ENCODE measurements at places on chromosomes 1 and 21.

DNA sequence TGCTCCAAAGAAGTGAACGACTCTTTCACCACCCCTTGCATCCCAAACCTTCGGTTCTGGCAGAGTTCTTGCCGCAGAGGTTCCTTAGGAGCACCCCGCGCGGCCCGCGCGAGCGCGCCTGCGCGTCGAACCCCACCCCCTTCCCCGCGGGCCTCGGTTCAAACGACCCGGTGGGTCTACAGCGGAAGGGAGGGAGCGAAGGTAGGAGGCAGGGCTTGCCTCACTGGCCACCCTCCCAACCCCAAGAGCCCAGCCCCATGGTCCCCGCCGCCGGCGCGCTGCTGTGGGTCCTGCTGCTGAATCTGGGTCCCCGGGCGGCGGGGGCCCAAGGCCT is at the start of gene C1orf56:
TSS of gene C1orf56 (plus strand) at position 161 of the 334 bp plus-strand sequence. CDS start at position 258, 97 bp downstream.
- peak; percentile 50 for DNase-seq

- DNase-seq, result no peak
These were observed 174.2 kb upstream of the CHODL start for GRCh38 chr21:18070392-18070791.

DNA sequence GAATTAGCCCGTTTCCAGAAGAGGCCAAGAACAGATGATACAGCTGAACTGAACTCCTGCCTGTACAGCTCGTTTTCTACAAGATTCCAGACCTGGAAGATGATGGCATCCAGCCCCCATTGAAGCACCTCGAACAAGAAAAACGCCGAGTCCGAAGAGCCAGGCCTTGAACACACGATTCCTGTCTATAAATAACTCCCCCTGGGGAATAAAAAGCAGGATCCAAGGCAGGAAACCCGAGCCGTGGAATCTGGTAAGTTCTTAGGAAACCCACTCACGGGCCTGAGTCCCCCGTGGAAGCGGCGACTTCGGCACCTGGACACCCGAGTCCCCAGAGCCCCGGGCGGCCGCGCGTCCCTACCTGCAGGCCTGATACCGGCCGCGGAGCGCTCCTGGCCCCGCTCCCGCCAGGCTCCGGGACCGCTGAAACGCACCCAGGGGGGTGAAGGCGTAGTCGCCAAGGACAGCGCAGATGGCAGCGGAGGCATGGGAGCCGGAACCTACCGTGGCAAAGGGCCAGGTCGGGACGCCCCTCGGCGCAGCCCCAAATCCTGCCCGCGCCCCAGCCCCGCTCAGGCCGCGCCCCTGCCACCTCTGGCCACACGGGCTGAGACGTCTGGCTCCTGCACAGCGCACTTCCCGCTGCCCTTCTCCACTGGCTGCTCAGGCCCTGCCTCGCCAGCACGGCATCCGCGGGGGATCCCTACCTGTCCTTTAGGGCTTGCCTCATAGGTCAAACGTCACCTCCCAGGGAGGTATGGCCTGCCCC is 14.0 kb upstream of the HLCS start:
- DNase-seq, result no peak

GRCh38 chr1:206930210-206930798 is 8.6 kb upstream of the FCMR start:
- DNase-seq, result no peak

DNA sequence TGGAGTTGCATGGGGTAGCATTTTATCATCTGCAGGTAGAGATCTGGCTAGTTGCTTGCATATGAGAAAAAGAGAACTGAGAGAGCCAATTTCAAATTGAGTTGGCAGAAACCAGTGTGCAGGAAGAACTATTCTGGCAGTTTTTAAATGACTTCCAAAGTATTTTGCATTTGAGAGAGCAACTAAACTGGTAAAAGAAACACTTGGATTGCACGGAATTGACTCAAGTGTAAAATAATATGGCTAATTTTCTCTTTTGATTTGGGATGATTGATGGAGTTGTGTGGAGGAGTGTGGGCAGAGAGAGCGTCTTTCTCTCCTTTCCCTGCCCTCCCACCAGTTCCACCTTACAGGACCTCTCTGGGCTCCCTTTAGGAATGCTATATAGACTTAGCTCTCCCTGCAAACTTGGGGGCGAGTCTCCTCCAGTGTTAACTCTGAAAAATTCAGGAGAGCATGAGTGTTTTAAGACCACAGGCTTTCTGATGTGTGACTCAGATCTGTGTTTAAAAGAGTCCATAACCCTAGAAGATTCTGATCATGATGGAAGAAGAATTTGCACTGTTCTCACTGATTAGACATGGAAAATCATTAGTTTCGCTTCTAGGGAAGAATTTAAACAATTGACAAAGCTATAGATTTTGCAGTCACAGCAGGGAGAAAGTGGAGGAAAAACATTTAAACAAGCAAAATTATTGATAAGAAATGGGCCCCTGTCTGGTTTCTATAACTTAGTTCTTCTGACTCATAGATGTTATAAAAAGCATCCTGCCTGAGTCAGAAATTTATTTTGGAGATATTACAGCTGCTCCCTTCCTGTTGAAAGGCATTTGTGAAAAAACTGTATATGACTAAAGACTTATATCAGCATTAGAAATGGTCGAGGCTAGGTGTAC is 24.9 kb upstream of the CTBS start:
- no peak for DNase-seq

DNA sequence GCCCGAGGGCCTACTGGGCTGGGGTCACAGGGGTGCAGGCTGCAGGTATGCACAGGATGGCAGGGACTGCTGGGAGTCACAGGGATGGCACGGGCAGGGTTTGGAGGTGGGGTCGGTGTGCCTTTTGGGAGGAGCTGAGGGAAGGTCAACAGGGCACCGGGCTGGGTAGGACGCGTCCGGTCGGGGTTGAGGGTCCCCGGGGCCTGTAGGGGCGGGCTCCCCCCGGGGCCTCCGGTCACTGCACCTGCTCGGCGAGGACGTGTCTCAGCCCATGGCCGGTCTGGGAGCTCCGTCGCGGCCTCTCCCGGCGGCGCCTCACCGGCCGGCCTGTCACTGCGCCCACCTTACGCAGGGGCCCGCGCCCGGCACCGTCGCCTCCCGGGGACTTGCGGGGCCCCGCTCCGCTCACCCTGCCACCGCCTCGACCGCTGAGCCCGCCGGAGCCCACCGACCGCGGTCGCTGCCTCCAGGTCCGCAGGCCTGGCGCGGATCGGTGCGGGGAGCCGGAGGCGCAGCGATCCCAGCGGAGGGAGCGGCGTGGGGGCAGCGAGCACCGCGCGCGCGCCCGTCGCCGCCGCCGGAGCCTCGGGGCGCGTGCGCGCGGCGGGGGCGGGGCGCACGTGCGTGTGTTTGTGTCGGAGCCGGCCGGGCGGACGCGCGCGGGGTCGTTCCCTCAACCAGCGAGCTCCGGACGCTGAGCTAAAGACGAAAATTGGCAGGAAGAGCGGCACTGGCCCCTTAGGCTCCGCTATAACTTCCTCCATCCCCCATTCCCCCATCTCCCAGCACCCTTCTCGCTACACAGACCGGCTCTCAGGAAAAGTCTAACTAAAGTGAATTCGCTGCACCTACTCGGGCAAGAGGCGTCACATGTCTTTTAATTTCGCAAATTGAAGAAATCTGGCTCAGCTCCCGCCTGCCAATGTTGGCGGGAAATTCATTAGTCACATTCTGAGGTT is at the start of gene AMIGO1:
TSS of gene AMIGO1 (minus strand) at position 552 of the 959 bp plus-strand sequence. CDS start 815 bp downstream, outside the sequence.
- DNase-seq, result peak; percentile 40

GRCh38 chr21:45949928-45950739 is 31.4 kb upstream of the COL6A1 start:
- DNase-seq, result no peak

- DNase-seq, result peak; percentile 54
These were observed 676 bp upstream of the PIAS3 start for GRCh38 chr1:145859491-145860023.

DNA sequence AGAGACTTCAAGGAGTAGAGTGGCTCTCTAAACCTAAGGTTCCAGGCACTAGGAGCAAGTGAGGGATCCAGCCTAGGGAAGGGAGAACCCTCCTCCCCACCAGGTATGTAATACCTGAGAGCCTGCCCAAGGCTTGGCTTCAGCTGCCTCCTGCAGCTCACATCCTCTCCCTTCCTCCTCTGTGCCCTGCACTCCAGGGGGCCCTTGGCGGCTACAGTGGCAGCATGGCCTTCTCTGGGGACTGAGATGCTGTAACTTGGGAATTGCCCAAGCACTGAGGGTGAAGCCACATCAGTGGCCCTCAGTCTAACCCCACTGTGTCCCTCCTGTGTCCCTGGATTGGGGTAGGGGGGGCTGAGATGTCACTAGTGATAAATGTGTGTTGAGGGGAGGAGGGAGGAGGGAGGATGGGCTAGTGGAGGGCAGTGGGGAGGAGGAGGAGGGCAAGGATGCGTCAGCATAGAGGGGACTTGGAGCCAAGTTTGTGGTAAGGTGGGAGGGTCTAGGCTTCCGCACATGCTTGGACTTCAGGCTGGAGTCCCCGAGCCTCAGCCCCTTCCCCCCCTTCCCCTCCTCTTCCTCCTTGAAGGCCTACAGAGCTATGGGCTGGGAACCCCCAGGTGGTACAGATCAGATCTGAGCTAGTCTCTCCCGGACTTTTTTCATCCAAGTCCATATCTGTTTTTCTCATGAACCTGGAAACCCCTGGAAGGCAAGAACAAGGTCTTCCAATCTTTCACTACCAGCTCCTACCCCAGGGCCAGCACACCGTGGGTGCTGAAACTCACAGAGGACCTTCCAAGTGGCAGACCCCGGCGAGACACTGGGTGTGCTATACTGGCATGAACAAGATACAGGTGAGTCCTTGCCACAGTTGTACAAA is 17.5 kb downstream of the COL9A2 start:
- DNase-seq, result no peak

GRCh38 chr1:235652364-235652763 is 2.8 kb upstream of the GNG4 start:
- DNase-seq, result no peak

- DNase-seq, result no peak
These were observed 6.4 kb downstream of the GFI1 start for GRCh38 chr1:92480200-92480812.

DNA sequence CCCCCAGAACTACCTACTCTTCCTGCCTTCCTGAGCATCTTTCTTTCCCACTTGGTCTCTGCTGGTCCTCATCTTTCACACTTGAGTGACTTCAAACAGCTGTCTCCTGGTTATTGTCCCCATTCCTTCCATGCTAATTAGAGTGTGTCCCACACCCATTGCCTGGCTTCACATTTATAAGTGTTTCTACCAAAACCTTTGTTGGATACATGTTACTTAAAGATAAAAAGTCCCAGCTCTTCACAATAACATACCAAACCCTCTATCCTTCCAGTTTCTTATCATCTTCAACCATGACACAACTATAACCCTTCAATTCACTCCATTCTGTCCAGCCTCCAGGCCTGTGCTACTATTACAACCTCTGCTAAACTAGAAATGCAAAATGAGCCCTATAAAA is 41.0 kb downstream of the VCAM1 start:
- DNase-seq, result no peak

- DNase-seq, result no peak
These were observed 387.4 kb upstream of the NFIA start for GRCh38 chr1:60694980-60695379.

- no peak for DNase-seq
These were observed 20.6 kb upstream of the ATF3 start for GRCh38 chr1:212587888-212588510.

DNA sequence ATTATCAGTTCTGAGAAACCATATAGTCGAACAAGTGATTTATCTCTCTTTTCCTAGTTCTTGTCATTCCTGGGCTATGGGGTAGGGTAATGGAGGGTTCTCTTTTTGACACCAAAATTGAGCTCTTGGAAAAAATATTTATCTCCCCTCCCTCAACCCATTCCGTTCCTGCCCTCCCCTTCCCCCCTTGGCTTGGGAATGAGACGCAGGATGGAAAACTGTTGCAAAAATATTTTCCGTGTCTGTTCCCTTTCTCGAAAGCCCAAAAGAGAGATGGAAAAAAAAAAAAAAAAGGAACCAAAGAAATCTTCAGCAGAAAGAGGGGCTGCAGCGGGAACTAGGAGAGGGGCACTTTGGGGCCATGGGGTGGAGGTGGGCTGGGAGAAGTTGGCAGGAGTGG is 766 bp downstream of the ATP2B4 start:
- DNase-seq, result no peak

DNA sequence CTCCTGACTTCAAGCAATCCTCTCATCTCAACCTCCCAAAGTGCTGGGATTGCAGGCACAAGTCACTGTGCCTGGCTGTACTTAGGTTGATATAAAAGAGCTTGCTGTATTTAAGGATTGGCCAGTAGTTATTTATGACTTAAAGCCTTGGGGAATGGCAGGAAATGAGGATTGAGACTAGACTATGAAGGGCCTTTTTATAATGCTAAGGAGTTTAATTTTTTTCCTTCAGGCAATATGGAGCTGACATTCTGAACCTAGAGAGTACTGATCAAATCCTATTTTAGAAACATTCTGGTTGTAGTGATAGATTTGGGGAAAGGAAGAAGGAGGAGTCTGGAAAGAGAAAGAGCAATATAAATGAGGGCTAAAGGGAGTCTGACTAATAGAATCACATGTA is 44.7 kb downstream of the MSH4 start:
- no peak for DNase-seq

DNA sequence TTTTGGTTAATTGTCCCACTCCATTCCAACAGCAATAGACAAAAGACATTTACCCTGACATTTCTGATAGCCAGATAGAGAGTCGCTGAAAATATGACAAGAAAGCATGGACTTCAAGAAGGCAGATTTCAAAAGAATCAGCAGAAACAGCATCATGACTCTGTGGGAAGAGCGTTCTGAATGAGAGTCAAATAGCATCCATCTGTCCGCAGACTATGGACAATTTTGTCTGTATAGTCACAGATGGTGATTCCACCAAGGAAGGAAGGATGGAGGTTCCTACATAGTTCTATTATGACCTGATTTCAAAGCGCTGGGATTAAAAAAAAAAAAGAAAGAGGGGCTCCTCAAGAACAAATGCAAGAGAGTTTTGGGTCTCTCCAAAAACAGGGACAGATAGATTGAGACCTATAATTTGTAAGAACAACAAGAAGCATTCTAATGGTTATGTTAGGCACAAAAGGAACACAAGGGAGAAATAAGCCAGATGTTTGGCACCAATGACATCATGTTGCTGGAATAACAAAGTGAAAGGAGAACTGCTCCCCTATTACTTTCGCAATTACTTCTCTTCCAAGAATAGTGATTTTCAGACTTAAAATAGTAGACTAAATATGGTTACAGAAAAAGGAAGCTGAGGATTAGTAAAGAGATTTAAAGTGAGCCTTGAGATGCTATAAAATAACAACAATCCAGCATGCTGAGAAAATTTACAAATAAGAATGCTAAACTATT is 28.5 kb downstream of the NIBAN1 start:
- DNase-seq, result no peak

DNA sequence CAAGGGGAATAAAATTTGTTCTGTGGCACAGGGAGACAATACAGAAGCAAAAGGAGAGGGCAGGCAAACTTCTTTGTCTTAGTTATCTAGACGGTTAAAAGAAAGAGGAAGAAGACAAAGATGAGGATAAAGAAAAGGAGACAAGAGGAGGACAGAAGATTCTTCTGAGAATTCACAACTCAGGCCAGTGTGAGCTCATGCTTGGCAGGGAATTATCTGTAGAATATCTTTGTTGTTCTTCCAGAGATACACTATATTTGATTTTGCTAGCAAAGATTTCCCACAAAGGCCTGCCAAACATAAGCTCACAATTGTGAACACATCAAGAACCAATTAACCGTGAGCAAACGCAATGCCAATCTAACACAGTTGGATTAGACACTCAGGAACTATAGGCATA is 21.4 kb downstream of the SLC16A1 start:
- DNase-seq, result no peak

- no peak for DNase-seq
These were observed 119.3 kb downstream of the SIK1 start for GRCh38 chr21:43307677-43308070.

Data from stimulated activated CD4-positive, alpha-beta T cell treated with anti-CD3 and anti-CD28 coated beads, Interleukin-15, amount 100 ng/mL, for 1 hour (primary cell).